ENCODE measurements at places on chromosomes 6 and 20.

GRCh38 chr6:3202999-3203696, 24.3 kb downstream of the TUBB2B start:
- no peak for DNase-seq

DNA sequence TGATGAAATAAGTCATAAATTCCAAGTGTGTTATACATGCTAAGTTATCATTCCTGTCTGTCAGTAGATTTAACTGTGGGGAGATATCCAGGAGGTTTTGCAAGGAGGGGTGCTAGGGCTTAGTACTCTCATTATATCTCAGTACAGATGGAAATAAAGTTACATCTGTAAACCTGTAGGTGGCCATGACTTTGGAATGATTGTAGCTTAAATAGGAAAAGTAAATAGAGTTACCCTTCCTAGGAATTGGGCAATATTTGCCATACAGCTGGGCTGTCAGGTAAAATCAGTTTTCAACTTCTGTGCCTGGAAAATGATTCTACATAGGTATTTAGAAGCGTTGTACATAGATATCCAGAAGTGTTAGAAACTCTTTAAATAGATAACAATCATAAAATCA, 19.8 kb upstream of the TGM3 start:
- DNase-seq, result no peak

GRCh38 chr6:114064862-114065261, 93.9 kb upstream of the HDAC2 start:
- no peak for DNase-seq

GRCh38 chr6:39927159-39927558, 7.1 kb downstream of the MOCS1 start:
- DNase-seq, result no peak

DNA sequence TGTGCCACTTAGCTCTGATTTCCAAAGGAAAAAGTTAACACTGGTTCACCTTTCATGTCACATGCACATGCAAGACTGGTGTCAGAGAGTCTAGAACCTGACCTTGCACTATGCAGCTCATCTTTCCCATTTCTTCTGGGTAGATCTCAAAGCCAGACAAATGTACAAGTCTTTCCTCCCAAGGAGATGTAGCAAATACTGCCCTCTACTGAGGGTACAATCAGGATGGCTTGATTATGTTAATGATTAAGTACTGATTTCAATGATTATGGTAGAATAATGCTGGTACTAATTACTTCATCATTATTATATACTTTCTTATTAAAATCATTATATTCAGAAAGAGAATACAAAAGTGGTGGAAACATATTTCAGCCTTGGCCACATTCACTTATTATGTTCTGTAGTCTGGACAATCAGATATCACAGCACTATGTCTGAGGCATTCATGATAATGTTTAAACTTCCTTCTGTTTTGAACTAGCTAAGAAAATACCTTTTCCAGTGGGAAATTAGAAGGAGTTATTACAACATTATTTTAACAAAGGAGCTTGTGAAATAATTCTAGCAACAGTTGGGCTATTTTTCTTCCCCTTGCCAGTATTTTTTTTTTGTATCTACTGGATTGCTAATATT, 68.5 kb upstream of the FOXO3 start:
- no peak for DNase-seq

- DNase-seq, result no peak
Observed at GRCh38 chr6:16849988-16850680, 88.9 kb upstream of the ATXN1 start.

DNA sequence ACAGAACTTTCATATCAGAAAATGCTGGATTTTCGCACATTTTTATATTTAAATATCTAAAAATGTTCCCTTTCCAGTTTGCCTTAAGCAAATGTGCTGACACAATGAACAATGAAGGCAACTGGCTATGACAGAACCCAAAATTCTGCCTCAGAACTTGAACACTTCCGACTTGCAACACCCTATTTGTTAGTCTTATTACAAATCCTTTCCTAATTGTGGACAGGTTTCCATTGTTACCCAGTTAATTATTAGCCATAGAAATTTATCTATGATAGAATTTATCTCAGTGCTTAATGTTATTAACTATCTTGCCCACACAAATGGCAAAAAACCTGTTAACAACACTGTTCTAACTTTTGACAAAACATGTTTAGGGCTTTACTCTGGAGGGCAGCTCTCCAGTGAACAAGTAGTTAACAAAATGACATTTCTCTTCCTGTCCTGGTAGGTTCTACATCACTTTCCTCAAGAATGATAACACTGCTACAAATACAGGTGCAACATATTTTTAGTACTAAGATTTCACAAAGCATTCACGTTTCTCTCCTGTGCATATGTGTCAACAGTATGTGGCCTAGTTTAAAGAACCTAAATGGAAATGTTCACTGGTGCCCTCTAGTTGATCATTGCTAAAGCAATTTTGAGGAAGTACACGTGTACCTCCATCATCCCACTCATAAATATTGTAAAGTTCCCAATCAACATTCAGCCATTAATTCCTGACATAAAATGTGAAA, 58.4 kb downstream of the HIVEP2 start:
- no peak for DNase-seq

GRCh38 chr6:67558985-67559384, 1076.1 kb upstream of the ADGRB3 start:
- no peak for DNase-seq

DNA sequence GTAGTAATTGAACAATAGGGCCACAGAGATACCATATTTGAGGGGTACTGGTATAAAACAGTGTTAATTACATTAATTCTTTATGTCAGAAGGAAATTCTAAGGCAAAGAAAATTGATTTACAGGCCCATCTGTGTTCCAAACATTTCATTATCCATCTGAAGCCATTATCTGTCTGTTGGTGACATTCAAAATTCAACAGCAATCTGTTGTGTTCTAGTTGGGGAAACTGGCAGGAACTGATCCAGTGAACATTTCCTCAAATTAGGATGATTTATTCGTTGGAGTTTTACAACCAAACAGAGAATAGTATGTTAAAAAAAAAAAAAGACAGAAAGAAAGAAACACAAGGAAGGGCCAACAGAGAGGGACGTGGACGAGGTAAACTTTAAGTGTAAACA, 30.1 kb downstream of the HEBP2 start:
- no peak for DNase-seq

GRCh38 chr6:159508931-159509330, 184.1 kb downstream of the SOD2 start:
- no peak for DNase-seq
